ENCODE measurements at places on chromosomes 6 and 20.

DNA sequence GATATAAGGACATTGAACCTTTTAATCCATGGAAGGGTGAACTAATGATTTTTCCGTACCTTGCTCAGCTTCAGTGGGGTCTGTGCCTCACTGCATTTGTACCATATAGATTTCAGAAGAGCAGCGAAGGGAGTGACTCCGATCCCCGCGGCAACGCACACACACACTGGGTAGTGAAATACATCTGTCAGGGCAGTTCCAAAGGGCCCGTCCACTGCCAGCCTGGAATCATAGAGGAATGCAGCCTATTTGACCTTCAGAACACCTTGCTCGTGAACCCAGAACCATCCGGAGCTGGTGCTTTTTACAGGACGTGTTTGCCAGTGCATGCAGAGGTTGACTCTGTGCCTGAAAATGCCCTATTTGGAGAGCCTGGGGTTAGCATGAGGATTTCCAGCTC is 33.0 kb downstream of the NOX3 start:
- no peak for DNase-seq

DNA sequence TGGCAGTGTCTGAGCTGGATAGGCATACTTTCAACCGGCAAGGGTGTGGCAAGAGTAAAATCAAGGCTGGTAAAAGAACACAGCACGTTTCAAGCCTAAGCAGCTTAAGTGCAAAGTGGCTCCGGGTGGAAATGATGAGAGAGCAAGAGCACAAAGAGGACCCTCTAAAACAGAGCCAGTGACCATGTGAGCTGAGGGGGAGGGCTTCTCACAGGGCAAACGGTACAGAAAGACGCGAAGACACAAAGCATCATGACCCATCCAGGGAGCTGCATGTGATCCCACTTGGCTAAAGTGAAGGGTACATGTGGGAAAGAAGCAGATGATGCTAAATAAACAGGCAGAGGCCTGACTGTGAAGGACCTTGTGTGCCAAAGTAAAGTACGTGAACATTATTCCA is 25.7 kb downstream of the FKBP5 start:
- no peak for DNase-seq

DNA sequence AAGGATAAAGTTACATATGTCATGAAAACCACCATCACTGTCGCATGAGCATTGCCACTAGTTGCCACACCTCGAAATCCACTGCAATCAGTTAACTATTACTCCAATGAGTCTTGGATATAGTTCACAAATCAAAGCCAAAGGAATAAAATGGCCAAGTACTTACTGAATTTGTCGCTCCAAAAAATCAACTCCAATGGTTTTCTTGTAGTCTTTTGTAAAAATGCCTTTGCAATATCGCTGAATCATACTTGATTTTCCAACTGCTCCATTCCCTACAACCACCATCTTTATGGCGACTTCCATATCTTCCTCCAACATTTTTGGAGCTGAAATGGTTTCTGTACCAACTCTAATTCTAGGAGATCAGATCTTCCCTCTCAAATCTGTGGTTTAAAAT is 12.0 kb downstream of the RAB23 start:
- DNase-seq = no peak

- no peak for DNase-seq
These were observed 37.3 kb downstream of the TFEB start for GRCh38 chr6:41697861-41698781.

DNA sequence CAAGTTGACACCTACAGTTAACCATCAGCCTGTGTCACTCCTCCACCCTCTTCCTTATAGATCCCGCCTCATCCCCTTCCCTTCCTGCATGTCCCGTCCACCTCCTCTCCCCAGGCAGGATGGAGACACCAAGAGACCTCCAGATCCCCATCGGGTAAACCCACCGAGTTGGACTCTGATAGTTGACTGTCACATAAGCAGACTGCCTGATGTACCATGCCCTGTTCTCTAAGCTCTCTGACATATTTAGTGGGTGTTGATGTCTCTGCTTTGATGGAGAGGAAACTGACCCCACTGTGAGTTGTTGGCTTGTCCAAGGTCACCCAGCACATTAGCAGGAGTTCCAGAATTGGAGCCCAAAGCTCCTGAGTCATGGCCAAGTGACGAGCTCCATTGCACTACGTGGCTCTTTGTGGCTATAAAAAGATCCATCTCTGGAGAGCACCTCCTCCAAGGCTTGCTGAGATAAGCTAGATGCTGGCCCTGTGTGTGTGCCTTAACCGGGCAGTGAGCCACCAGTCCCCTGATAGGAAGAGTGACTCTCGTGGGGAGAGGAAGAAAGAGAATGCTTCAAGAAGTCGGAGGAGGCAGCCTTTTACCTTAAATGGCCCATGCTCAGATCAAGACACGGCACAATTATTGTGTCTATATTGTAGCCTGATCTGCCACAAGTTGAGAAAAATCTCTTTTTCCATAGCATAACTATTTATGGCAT is 236.0 kb upstream of the ECI2 start:
- no peak for DNase-seq

- DNase-seq = no peak
These were observed 21.3 kb downstream of the MLIP start for GRCh38 chr6:54132587-54132986.

- peak; percentile 21 for DNase-seq
These were observed 14.9 kb downstream of the GLP1R start for GRCh38 chr6:39063526-39063925.

DNA sequence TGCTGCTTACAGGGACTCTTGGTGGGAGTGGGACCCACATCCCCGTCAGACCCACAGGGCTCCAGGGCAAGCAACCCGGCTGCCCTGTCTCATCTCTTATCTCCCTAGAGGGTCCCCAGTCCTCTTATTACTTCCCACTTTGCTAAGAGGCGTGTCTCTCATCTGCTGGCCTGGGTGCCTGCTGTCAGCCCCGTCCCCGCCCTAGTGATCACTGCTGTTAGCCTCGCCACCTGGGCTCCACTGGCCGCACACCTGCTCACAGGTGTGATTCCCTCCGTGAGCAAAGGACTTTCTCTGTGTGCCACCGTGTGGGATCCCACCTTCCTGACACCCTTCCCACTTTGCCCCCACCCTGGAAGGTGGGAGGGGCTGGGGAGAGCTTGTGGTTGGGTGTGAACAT is 57.6 kb downstream of the TCP11 start:
- peak; percentile 66 for DNase-seq

GRCh38 chr20:58604128-58604881 is 46.8 kb upstream of the STX16 start:
- DNase-seq = no peak
